Activated CD4-positive, alpha-beta T cell treated with anti-CD3 and anti-CD28 coated beads, Interleukin-2, amount 10 ng/mL, durations not matched to agents 7 days and 5 days (primary cell): ENCODE measurements at places on chromosomes 7 and 10. TPM values are rescaled to one million over a fixed set of nuclear protein-coding genes. Genes with fewer than 3 reads are reported as not detected.

METTL27 gene
- 1.9 TPM for total RNA-seq

GIMAP6 gene
- 105 TPM for total RNA-seq

CHN2 gene
- 2.4 TPM for total RNA-seq

CUL2 gene
- 37.1 TPM for total RNA-seq

MRPS33 gene
- 69.1 TPM for total RNA-seq

TBX20 gene
- total RNA-seq: 0.17 TPM

PRTFDC1 gene
- 0.27 TPM for total RNA-seq

STRIP2 gene
- 10.7 TPM for total RNA-seq

PLCE1 gene
- total RNA-seq: 0.02 TPM

HERPUD2 gene
- total RNA-seq: 45.9 TPM

FGFR2 gene
- total RNA-seq: not detected

TNPO3 gene
- 44.3 TPM for total RNA-seq

RAB19 gene
- 6.9 TPM for total RNA-seq

FGL2 gene
- total RNA-seq: 1.1 TPM

NUTM2A gene
- total RNA-seq: 0.75 TPM

TWIST1 gene
- total RNA-seq: 0.12 TPM

H2BK1 gene
- not detected for total RNA-seq

C10orf67 gene
- not detected for total RNA-seq

PLEKHA8 gene
- total RNA-seq: 5.2 TPM

OR2A1 gene
- total RNA-seq: 0.06 TPM

C10orf53 gene
- not detected for total RNA-seq

SMKR1 gene
- 1.7 TPM for total RNA-seq

DIP2C gene
- total RNA-seq: 2.0 TPM

NODAL gene
- total RNA-seq: not detected

KCP gene
- 0.10 TPM for total RNA-seq

GIMAP7 gene
- 244 TPM for total RNA-seq

MACC1 gene
- total RNA-seq: 0.06 TPM

MSMB gene
- total RNA-seq: not detected

PLAU gene
- 0.96 TPM for total RNA-seq

NUTM2E gene
- total RNA-seq: 0.92 TPM
